ENCODE measurements at places on chromosomes 12 and 14.

GRCh38 chr12:57099766-57100165 lies 10.9 kb downstream of the NAB2 start:
- no peak for DNase-seq

DNA sequence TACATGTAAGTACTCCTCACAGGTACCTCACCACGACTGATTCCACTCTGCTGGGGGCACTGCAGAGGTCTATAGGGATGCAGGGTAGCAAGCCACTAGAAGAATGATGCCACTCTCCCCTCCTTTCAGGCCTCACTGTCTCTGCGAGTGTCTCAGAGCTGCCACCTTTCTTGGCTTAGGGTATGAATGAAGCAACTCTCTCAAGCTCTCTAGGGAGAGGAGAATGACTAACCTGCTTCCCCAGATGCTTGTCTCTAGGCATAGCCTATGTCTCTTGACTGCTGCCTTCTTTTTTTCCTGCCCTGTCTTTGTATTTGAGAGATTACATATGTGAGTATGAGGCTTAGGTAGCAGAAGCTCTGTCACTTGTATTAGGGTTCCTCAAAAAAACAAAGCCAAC lies 566.5 kb upstream of the ATP2B1 start:
- DNase-seq, result no peak

GRCh38 chr14:76502219-76502618 lies 126.3 kb downstream of the ESRRB start:
- DNase-seq, result no peak

DNA sequence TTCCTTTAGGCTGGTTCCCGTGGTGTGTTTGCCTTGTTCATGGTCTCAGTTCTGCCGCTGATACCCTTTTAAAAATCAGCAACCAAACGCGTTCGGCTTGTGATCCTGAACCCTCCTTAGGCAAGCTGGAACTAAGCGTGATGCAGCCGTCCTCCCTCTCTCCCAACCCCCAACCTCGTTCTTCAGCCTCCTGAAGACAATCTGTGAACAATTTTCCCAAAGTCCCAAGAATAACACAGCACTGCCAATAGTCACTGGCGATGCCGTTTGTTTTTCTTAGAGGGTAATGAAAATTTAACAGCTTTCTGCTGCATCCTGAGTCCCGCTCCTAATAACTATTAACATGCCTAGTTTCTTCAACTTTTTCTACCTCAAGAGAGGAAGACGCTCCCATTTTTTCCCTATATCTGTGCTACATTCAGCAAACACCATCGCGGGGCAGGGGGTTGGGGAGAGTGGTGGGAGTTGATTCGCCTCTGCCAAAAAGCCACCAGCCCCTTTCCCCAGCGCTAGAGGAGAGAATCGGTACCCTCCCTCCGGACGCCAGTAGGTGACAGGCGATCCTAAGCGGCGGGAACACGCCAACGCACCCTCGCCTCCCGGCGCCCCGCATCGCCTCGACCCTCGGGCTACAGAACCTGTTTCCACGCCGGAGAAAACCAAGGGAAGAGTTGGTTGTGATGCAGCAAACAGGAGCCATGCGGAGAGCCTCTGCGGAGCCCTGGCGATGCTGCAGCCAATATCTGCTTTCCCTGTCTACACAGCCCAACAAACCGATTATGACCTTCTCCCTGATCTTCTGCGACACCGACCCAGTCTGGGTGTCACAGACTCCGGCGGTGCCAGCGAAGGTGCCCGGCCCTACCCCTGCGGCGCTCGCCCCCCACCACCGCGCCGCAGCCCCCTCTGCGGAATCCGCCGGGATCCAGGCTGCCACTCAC lies 752 bp downstream of the PRICKLE1 start:
- DNase-seq, result peak; percentile 24

DNA sequence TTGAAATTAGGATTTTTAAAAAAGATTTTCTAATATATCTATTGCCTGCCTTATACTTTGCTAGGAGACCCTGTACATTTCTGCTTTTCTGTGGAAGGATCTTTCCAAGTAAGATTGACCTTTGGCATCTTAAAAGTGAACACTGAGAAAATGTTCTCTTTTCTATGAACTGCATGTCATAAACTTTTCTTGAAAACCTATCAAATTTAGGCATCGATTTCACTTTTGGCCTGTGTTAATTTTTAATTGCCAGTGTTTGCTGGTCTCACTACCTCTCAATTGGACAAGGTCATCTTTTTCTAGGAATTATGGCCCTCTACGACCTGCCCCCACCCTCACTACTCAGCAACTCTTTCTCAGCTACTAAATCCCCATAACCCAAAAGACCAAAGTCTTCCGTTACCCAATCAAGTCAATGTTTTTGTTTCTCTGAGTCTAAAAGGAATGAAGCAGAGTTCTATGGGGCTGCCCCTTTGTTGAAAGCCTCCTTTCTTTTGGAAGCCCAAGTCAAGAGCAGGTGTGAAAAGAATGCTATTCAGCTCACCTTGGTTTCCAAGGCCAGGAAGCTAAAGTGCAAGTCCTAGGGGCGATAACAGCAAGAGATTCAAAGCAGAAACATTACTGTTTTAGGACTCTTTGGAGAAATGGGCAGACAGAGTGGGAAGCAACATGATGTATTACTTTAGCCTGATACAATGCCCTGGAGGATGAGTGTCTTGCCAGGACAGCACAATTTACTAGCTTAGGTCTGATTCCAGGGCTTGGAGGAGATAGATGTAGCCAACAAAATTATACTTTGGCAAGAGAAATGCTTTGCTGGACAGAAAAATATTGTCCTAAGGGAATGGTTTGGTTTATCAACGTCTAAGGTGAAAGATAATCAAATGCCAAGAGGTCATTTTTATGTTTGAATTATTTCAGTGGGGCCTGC lies 55.0 kb downstream of the IGF1 start:
- no peak for DNase-seq

GRCh38 chr14:47846008-47846407 lies 170.6 kb upstream of the MDGA2 start:
- no peak for DNase-seq

DNA sequence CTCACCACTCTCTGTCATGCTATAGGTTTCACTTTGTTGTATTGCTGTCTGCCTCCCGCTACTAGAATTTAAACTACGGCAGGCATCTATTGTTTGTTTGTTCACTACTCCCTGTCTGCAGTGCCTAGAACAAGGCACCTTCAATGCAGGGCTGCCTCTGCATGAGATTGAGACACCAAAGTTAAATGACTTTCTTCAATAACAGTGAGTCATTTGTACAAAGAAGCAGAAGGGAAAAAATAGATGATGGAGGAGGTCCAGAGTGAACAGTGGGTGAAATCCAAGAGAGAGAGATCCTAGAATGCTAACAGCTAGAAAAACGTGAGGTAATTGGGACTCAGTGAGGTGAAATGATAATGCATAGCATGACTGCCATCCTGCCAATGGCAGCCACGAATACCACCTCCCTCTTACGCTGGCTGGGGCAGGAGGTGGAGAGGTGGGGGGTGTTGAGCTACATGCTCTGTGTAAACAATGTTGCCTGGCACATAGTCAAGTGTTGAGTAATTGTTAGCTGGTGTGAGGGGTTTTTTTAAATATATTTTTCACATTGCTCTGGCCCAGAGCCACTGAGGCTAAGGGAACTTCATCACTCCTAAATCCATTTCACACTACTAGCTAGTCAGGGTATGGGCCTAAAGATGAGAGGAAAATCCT lies 367.6 kb downstream of the RPS29 start:
- no peak for DNase-seq

GRCh38 chr14:96624661-96625425 lies 122.7 kb downstream of the PAPOLA start:
- DNase-seq, result no peak

- peak; percentile 50 for DNase-seq
These were observed 268.8 kb downstream of the ADGRD1 start for GRCh38 chr12:131222329-131223139.

DNA sequence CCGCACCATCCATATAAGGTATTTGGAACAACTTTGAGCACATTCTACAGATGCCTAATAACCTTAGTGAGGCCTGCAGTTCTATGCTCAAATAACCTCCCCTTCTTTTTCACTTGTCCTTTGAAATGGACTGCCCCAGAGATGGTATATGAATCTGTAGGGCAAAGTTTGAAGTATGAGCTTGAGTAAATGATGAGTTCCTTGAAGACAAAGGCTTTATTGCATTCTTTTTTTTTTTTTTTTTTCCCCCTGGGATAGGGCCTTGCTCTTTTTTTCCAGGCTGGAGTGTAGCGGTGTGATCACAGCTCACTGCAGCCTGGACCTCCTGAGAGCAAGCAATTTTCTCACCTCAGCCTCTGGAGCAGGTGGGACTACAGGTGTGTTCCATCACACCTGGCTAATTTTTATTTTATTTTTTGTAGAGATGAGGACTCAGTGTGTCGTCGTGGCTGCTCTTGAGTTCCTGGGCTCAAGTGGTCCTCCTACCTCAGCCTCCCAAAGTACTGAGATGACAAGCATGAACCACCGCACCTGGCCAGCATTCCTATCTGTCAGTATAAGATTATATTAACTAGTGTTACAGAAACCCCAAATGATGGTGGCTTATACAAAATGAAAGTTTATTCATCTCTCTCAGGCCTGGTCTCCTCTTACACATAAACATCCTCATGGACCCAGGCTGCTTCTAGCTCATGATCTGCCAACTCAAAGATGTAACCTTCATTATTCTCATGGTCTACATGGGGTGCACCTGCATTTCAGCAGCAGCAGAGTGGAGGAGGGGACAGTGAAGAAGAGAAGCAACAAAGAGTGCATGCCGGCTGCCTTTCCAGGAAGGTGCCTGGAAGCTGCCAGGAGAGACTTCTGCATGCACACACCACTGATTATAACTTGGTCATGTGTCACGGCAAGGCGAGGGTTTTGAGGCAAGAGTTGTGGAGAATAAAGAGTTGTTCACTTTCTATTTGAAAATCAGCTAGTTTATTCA lies 101.4 kb downstream of the DUSP16 start:
- DNase-seq, result no peak

GRCh38 chr12:113873740-113874139 lies 92.4 kb downstream of the RBM19 start:
- DNase-seq, result no peak

DNA sequence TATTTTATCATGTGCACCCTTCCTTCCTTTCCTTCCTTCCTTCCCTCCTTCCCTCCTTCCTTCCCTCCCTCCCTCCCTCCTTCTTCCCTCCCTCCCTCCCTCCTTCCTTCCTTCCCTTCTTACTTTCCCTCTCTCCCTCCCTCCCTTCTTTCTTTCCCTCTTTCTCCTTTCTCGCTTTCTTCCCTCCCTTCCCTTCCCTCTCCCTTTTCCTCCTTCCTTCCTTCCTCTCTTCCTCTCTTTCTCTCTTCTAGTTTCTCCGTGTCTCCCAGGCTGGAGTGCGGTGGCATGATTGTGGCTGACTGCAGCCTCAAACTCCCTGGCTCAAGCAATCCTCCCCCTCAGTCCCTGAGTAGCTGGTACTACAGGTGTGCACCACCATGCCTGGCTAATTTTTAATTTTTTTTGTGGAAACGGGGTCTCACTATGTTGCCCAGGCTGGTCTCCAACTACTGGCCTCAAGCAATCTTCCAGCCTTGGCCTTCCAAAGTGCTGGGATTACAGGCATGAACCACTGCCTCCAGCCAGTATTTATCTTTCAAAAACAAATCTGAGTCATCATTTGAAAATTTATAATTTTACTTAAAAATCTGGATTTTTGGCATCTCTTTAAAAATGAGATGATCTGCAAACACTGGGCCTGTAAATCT lies 7.8 kb downstream of the C1RL start:
- no peak for DNase-seq

DNA sequence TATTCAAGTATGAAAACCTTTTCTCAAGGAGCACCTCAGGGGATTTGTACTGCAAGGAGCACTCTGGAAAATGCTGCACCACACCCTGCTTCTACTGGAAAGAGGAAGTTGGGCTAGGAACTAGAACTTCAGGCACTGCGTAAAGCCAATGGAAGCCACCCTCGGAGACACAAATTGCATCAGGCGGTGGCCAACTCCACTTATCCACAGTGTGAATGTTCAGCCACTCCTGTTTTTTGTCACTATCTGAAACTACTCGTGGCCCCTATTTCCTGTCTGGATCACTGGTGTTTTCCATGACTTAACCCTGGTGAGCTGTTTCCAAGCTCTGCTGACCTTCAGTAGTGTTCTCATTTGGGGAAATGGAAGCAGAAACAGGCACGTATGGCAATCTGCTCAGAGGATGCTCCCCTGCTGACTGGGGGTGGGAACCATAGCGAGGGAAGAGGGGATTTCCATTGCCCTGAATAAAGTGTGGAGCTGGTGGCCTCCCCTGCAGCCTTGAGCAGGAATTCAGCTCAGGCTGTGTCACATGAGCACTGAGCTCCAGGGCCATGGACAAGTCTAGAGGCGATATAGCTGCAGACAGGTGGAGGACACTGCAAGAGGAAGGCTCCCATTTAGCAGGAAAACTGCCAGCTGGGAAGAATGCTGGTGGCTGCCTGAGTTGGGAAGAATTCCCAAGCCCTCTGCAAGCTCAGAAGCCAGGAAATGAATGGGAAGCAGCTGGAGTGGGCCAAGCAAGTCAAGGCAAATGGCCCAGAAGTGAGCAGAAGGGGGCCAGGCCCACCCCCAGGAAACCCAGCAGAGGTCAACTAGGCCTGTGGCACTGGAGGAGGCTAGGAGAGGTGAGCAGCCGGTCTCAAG lies 50.5 kb upstream of the RAP1B start:
- no peak for DNase-seq

Data from GM06990 (cell line).